ENCODE measurements at places on chromosomes 2 and 18.
A peak's percentile ranks its signal among the peaks of the same experiment; 100 is the strongest.

- DNase-seq = no peak
Observed at GRCh38 chr18:51149670-51150069, 47.8 kb downstream of the MEX3C start.

DNA sequence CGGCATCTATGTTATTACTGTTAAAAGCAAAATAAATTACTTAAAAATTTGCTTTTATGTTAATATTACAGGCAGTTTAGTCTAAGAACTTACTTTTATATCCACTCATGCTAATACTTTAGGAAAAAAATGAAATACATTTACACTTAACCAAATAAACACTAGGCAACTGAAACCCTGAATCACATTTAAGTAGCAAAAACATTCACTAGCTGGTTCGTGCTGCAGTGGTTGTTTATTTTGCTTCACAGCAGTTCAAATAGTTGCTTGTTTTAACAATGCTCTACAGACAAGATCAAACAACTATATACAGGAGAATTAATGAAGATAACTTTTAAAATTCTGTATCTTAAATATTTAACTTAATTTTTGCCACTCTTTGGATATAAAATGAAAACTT lies 60.8 kb downstream of the ABCG8 start:
- no peak for DNase-seq

GRCh38 chr2:26475037-26475436 lies 2.9 kb downstream of the OTOF start:
- DNase-seq = no peak

- peak; percentile 20 for DNase-seq
Observed at GRCh38 chr2:204024503-204024902, 87.9 kb downstream of the ICOS start.

DNA sequence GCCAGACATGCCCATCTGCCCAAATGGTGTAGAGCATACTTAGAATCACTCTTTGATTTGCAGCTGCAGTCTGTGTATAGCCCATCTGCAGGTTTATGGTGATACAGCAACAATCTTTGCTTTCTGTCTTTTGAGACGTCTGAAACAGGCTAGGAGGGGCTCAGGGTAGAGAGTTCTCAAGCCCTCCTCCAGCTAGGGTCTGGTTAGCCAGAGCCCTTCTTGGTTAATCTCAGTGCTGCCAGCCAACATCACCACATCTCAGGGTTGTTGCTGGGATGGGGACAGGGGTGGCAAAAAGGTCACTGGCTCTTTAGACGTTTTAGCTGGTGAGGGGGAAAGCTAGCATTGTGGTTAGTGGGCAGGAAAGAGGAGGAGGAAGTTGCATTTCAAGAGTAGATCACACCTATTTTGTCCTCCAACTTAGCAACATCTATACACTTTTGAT lies 136.6 kb upstream of the ACAA2 start:
- no peak for DNase-seq
